Aortic smooth muscle cell (primary cell): ENCODE measurements at places on chromosomes 12 and 14. TPM values are rescaled to one million over a fixed set of nuclear protein-coding genes. Genes with fewer than 3 reads are reported as not detected.

Gene NFATC4
- 32.8 and 34.5 TPM in 2 replicates for total RNA-seq

Gene SERPINA12
- total RNA-seq, result not detected in 2 replicates

Gene NANOG
- not detected in 2 replicates for total RNA-seq

Gene SPRYD4
- total RNA-seq, result 1.6 TPM in 2 replicates

Gene ST8SIA1
- total RNA-seq, result 1.2 and 1.9 TPM in 2 replicates
